Caco-2 (cell line): ENCODE measurements at places on chromosomes 11 and 22. TPM values are rescaled to one million over a fixed set of nuclear protein-coding genes. Genes with fewer than 3 reads are reported as not detected.

DNA sequence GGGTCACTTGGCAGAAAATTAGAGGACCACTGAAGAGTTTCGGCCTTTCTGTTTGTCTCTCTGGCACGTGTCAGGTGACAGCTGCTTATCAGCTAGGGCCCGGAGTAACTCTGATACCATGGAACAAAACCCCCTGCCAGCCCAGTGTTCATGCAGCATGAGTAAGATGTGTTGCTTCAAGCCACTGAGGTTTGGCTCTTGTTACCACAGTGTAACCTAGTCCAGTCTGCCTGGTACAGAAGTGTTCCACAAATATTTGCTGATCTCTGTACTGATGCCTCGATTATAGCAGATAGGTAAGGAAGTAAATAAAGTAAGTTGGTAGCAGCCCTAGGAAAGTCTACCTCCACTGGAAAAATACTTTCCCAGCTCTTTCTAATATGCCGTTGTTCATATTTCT is 20.5 kb upstream of the ETS1 start:
- DNase-seq: no peak
- H3K4me1 ChIP-seq: no peaks in the 10 kb centered on the region
- no peaks in the 10 kb centered on the region for H3K27me3 ChIP-seq
- no peak overlapping the region for H3K27ac ChIP-seq

DNA sequence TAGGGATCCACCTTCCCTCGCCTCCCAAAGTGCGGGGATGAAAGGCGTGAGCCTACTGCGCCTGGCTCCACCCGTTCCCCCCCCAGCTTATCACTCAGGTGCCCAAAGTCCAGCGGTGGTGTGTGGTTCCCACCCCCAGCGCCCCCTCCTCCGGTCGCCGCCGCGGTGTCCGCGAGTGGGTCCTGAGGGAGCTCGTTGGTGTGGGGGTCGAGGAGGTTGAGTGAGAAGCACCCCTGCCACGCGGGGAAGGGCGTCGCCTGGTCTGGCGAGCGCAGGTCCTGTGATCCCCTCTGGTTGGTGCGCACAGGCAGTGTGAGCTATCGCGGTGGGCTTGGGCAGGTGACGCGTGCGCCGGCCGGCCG is 3900.6 kb upstream of the OR11H1 start:
- no peaks in the 10 kb centered on the region for H3K36me3 ChIP-seq
- no peak for DNase-seq
- H3K27me3 ChIP-seq: no peaks in the 10 kb centered on the region
- H3K4me1 ChIP-seq: no peaks in the 10 kb centered on the region

- no peaks in the 10 kb centered on the region; the same call in 1 of the 2 replicates for H3K36me3 ChIP-seq
- H3K27ac ChIP-seq: no peak overlapping the region
- no peak for DNase-seq
- H3K27me3 ChIP-seq: peaks cover 2% of the 10 kb centered on the region; the same call in 1 of the 2 replicates
- no peak overlapping the region for H3K4me3 ChIP-seq
Observed at GRCh38 chr11:34748036-34748435, 127.1 kb downstream of the EHF start.

GRCh38 chr11:45259592-45259991 is 26.5 kb downstream of the SYT13 start:
- H3K4me1 ChIP-seq: peaks cover 3% of the 10 kb centered on the region; the same call in 1 of the 2 replicates
- no peaks in the 10 kb centered on the region for H3K27me3 ChIP-seq
- H3K36me3 ChIP-seq: no peaks in the 10 kb centered on the region

GRCh38 chr22:50011447-50012210 is 936 bp downstream of the IL17REL start:
- H3K27me3 ChIP-seq: no peaks in the 10 kb centered on the region
- no peak for DNase-seq
- H3K4me1 ChIP-seq: peaks cover 18% of the 10 kb centered on the region
- H3K27ac ChIP-seq: no peak overlapping the region
- no peaks in the 10 kb centered on the region for H3K36me3 ChIP-seq
- no peak overlapping the region for H3K4me3 ChIP-seq

DNA sequence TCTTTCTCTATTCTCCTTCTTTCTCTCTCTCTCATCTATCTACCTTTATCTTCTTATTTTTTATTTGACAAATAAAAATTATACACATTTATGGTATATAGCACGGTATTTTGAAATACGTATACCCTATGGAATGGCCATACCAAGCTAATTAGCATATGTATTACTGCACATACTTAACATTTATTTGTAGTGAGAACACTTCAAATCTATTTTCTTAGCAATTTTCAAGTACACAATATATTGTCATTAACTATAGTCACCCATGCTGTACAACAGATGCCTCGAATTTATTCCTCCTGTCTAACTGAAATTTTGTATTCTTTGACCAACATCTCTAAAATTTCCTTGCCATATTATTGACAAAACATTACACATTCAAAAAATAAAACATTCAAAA is 447.1 kb downstream of the MIAT start:
- peaks cover 5% of the 10 kb centered on the region; the same call in 1 of the 2 replicates for H3K4me1 ChIP-seq
- H3K27ac ChIP-seq: no peak overlapping the region
- no peaks in the 10 kb centered on the region for H3K27me3 ChIP-seq
- H3K36me3 ChIP-seq: no peaks in the 10 kb centered on the region
- no peak for DNase-seq
- no peak overlapping the region for H3K4me3 ChIP-seq

GRCh38 chr11:47854667-47855066 is 6.5 kb upstream of the NUP160 start:
- no peak overlapping the region for H3K4me3 ChIP-seq
- no peaks in the 10 kb centered on the region for H3K27me3 ChIP-seq
- no peak for DNase-seq
- H3K4me1 ChIP-seq: peaks cover 1% of the 10 kb centered on the region; the same call in 1 of the 2 replicates
- H3K36me3 ChIP-seq: no peaks in the 10 kb centered on the region
- H3K27ac ChIP-seq: no peak overlapping the region

DNA sequence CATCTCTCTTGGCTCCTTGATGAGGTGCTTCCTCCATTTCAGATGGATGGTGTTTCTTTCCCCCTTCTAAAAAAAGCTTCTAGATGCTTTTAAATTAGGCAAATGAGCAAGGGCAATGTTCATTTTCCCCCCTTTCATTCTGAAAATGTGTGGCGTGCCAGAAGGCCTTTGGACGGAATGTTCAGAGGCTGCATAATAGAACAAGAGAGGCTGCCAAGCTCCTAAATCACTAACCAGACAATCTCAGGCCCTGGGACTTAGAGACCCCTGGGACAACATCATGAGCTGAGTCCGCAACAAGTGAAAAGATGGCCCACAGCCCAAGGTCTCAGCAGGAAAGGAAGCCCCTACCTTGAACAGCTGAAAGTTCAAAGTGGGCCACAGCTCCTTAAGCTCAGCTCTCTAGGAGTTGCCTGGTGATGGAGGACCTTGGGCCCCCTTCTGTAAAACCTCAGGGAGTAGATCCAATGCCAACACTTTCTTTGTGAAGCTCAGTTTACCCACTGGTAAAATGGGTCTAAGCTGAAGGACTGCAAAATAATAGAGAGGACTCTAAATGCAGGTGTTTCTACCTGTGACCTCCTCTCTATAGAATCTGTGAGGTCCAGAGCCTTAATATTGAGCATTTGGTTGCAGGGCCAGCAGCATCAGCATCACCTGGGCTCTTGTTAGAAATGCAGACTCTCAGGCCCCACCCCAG is 144.0 kb downstream of the FBXO7 start:
- DNase-seq: no peak
- H3K27ac ChIP-seq: no peak overlapping the region
- H3K27me3 ChIP-seq: no peaks in the 10 kb centered on the region
- no peak overlapping the region for H3K4me3 ChIP-seq
- H3K36me3 ChIP-seq: no peaks in the 10 kb centered on the region
- peaks cover 28% of the 10 kb centered on the region for H3K4me1 ChIP-seq

GRCh38 chr11:24593332-24593731 is 96.5 kb downstream of the LUZP2 start:
- H3K4me1 ChIP-seq: no peaks in the 10 kb centered on the region
- H3K36me3 ChIP-seq: no peaks in the 10 kb centered on the region
- no peaks in the 10 kb centered on the region for H3K27me3 ChIP-seq

DNA sequence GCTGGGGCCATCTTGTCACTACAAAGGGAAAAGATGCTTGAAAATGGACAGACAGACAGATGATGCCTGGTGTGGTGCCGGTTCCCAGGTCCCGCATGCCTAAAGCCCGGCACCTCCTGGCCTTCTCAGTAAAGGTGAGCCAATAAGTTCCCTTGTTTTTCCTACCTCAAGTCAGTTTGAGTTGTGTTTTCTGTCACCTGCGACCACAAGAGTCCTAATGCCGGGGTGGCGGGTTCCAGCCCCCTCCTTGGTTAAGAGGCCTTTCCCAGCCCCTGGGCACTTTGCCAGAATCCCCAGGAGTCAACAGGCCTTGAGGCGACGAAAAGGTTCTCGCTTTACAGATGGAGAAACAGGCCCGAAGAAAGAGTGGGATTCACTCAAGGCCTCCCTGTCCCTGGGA is 9.0 kb downstream of the FGF19 start:
- H3K27me3 ChIP-seq: no peaks in the 10 kb centered on the region
- no peak overlapping the region for H3K27ac ChIP-seq

DNA sequence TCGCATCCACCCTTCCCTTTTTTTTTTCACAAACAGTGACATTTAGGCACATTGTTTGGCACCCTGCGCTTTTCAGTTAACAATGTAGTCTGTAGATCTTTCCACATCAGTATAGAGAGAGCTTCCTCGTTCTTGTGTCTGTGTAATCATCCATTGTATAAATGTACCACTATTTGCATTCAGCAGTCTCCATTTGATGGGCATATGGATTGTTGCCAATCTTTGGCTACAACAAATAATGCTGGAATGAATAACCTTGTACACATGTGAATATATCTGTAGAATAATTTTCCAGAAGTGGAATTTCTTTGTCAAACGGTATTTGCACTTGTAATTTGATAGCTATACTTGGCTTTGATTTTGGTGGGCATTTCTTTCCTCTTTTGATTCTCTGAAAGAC is 17.1 kb downstream of the MPEG1 start:
- peaks cover 11% of the 10 kb centered on the region for H3K36me3 ChIP-seq
- no peak overlapping the region for H3K4me3 ChIP-seq
- 0 out of 2 replicates have a peak, but pooled peaks cover 7% of the 10 kb centered on the region for H3K4me1 ChIP-seq
- H3K27ac ChIP-seq: no peak overlapping the region

- H3K4me1 ChIP-seq: no peaks in the 10 kb centered on the region
- no peaks in the 10 kb centered on the region for H3K36me3 ChIP-seq
- no peak overlapping the region for H3K4me3 ChIP-seq
- H3K27me3 ChIP-seq: no peaks in the 10 kb centered on the region
Observed at GRCh38 chr11:133134314-133135173, 397.8 kb downstream of the OPCML start.

- no peaks in the 10 kb centered on the region for H3K4me1 ChIP-seq
- no peaks in the 10 kb centered on the region for H3K27me3 ChIP-seq
- DNase-seq: no peak
- no peak overlapping the region for H3K27ac ChIP-seq
- H3K36me3 ChIP-seq: peaks cover 1% of the 10 kb centered on the region; the same call in 1 of the 2 replicates
Observed at GRCh38 chr22:46707305-46707704, 30.7 kb downstream of the CERK start.

GRCh38 chr11:124080327-124081001 is 34.8 kb upstream of the VWA5A start:
- H3K4me3 ChIP-seq: no peak overlapping the region
- H3K4me1 ChIP-seq: no peaks in the 10 kb centered on the region
- no peaks in the 10 kb centered on the region for H3K27me3 ChIP-seq
- DNase-seq: no peak
- no peaks in the 10 kb centered on the region for H3K36me3 ChIP-seq
- no peak overlapping the region for H3K27ac ChIP-seq

GRCh38 chr11:74325649-74326645 is 14.5 kb upstream of the P4HA3 start:
- H3K27me3 ChIP-seq: no peaks in the 10 kb centered on the region
- H3K27ac ChIP-seq: no peak overlapping the region
- no peak overlapping the region for H3K4me3 ChIP-seq
- H3K36me3 ChIP-seq: no peaks in the 10 kb centered on the region
- no peaks in the 10 kb centered on the region for H3K4me1 ChIP-seq

DNA sequence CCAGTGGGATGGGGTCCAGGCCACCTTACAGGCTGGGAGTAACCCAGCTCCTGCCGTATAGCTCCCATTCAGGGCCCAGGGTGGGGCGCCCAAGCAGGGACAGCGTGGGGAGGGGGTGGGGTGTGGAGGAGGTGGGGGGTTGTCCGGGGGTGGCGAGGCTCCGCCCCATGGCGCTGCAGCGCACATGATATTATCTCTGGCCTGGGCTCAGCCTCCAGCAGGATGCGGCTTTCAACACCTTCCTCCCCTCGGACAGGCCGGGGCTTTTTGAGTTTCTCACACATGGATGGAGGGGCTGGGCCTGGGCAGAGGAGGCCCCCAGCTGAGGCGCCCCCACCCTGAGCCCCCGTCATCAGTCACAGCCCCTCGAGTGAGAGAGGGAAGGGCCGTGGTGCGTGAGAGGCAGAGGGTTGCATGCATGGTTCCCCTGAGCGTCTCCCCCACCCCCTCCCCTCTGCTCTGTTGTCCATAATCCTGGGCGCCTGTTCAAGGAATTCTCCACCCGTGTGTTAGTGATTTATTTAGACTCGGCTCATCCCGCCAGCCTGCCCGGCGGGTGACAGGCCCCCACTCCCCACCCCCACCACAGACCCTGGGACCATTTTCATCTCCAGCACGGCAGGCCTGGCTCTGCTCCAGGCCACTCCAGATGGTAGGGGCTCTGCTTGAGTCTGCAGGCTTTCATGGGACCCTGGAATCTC is 44.9 kb downstream of the WNT11 start:
- DNase-seq: no peak
- no peaks in the 10 kb centered on the region for H3K36me3 ChIP-seq
- peaks cover 17% of the 10 kb centered on the region for H3K4me1 ChIP-seq
- no peak overlapping the region for H3K4me3 ChIP-seq
- no peak overlapping the region for H3K27ac ChIP-seq
- no peaks in the 10 kb centered on the region for H3K27me3 ChIP-seq

DNA sequence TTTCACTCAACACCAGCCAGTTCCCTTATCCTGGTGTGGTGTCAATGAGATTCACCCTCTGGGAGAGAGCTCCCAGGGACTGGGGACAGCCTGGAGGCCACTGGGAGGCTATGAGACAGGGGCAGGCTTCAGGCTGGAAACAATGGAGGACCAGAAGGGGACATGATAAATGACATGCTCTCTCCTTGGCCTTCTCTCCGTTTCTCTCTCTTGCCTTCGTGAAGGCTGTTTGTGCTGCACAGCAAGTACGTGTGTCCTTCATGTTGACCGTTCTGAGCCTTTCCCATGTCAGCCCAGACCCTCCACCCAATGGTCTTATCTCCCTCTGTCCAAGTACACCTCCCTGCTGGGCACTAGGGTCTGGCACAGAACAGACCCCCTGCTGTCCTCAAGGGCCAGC is 1.6 kb upstream of the LZTR1 start:
- H3K27ac ChIP-seq: no peak overlapping the region
- no peak overlapping the region for H3K4me3 ChIP-seq
- peaks cover 14% of the 10 kb centered on the region; the same call in 1 of the 2 replicates for H3K4me1 ChIP-seq
- no peaks in the 10 kb centered on the region for H3K27me3 ChIP-seq

PSMC3 gene
- total RNA-seq: 191 and 196 TPM in 2 replicates

ARHGAP20 gene
- 0.05 TPM in 1 of 2 replicates, not detected in the other for total RNA-seq

SLC35F2 gene
- total RNA-seq: 42.5 and 44.9 TPM in 2 replicates

ACRV1 gene
- total RNA-seq: not detected in 2 replicates

HEPACAM gene
- 0.11 TPM in 1 of 2 replicates, not detected in the other for total RNA-seq

COA4 gene
- 127 and 137 TPM in 2 replicates for total RNA-seq

FXYD6 gene
- 0.86 and 1.0 TPM in 2 replicates for total RNA-seq

PDE2A gene
- 1.2 and 1.4 TPM in 2 replicates for total RNA-seq

STIP1 gene
- total RNA-seq: 293 and 297 TPM in 2 replicates
